ENCODE measurements at places on chromosomes 16 and 17. TPM values are rescaled to one million over a fixed set of nuclear protein-coding genes. Genes with fewer than 3 reads are reported as not detected.

Gene LRRC36
- 2.5 TPM for polyA plus RNA-seq

DNA sequence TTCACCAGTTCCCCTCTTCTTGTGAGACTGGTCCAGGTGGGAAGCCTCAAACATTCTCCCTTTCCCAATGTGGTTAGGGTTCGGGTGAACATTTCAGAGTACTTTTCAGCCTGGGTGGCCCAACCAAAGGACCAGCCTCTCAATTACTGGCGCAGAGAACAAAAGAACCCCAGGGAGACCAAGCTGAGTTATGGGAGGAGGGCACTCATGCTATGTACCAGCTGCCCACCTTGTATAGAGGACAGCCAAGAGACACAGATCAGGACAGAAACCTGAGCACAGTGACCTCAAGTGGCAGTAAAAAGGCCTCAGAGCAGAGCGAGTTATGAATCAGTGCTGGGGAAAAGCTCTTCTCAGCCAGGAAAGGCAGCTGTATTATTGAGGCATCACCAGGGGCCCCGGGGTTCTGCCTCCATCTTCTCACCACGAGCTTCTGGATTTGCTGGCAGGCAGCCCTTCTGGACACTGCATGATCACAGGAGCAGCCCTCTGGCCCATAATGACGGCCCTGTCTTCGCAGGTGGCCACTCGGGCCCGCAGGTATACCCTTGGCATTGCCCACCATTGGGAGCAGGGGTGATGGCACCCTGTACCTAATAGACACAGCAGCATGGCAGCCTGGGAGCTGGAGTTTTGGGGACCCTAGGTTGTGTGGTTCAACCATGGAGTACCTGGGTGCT, 3.8 kb downstream of the G6PC3 start:
- H3K4me1 ChIP-seq, result peaks cover 13% of the 10 kb centered on the region
- H3K4me3 ChIP-seq, result no peak overlapping the region
- no peak for DNase-seq
- H3K27me3 ChIP-seq, result no peaks in the 10 kb centered on the region

DNA sequence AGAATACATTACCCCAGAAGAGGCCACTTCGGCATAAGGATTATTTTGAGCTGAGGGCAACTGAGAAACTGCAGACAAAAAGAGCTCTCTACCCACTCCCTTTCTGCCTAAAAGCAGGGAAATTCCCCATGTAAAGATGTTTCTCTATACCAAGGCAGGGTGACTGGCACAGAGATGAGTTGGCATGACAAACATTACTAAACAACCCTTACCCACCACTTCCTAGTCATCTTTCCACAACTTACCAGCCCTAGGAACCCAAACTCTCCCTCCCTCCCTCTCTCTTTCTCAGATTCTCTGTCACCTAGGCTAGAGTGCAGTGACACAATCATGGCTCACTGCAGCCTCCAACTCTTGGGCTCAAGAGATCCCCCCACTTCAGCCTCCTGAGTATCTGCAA, 68.6 kb downstream of the EMP2 start:
- no peak for DNase-seq
- H3K4me1 ChIP-seq, result no peaks in the 10 kb centered on the region
- no peak overlapping the region for H3K4me3 ChIP-seq
- H3K27me3 ChIP-seq, result no peaks in the 10 kb centered on the region
- H3K36me3 ChIP-seq, result no peaks in the 10 kb centered on the region

Gene RAB11FIP4
- 18.8 TPM for polyA plus RNA-seq

DNA sequence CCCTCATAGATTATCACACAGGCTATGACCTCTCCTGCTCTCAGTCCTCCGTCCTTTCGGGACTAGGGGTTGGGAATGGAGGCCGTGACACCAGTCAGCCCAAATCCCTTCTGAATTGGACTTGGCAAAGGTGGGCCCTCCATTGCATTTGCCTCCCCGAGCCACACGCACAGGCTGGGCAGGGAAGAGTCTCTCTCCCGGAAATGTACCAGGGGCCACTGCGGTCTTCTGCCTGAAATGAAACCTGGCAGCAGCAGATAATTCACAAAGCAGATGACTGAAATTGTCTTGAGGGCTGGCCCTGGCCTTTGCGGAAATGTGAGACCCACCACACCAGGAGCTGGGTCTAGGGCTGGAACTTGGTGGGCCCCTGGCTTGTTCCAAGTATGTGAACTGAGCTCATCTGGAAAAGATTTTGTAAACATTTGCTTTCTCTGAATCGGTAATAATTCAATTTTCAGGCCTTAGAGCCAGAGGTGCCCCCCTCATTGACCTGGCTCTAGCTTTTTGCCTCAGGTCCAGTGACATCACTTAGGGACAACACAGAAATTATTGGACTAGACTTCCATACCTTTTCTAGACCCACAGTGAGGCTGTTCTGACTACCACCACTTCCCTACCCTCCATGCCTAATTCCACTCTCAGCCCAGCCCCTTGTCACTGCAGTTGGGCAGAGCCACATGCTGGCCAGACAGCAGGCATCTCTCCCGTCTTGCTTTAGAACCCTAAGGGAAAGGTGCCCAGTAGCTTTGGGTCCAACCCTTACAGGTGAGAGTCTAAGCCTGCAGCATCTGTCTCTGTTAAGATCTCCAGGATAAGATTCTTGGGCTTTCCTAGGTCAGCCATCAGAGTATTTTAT, 75.2 kb downstream of the CCDC182 start:
- no peaks in the 10 kb centered on the region for H3K27me3 ChIP-seq
- no peak overlapping the region for H3K4me3 ChIP-seq
- H3K27ac ChIP-seq, result no peak overlapping the region
- no peak for DNase-seq

- no peak for DNase-seq
- peaks cover 44% of the 10 kb centered on the region for H3K4me1 ChIP-seq
- peaks cover 62% of the 10 kb centered on the region for H3K27me3 ChIP-seq
These were observed 16.5 kb upstream of the ZFHX3 start for GRCh38 chr16:73064212-73064993.

Gene NPW
- 4.4 TPM for polyA plus RNA-seq

GRCh38 chr16:31404353-31405064, 11.4 kb downstream of the ITGAD start:
- H3K36me3 ChIP-seq, result no peaks in the 10 kb centered on the region
- no peak overlapping the region for H3K27ac ChIP-seq
- no peaks in the 10 kb centered on the region for H3K27me3 ChIP-seq
- H3K4me3 ChIP-seq, result no peak overlapping the region

DNA sequence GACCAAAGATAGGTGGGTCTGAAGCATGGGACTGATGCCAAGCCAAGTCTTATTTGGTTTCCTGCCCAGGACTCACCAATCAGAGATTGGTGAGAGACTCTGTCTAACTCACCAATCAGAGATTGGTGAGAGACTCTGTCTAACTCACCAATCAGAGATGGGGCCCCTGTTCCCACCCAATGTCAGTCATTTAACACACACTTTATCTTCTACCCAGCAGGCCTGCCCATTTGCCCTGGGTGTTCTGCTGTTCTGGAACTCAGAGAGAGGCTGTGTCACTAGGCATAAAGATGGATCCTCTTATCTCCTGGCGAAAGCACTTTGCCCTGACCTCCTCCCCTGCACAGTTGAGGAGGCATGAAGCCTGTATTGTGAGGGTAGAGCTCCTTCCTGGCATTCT, 5.4 kb upstream of the RHOT1 start:
- no peaks in the 10 kb centered on the region for H3K27me3 ChIP-seq
- no peaks in the 10 kb centered on the region for H3K36me3 ChIP-seq
- no peak overlapping the region for H3K4me3 ChIP-seq
- H3K4me1 ChIP-seq, result peaks cover 10% of the 10 kb centered on the region

DNA sequence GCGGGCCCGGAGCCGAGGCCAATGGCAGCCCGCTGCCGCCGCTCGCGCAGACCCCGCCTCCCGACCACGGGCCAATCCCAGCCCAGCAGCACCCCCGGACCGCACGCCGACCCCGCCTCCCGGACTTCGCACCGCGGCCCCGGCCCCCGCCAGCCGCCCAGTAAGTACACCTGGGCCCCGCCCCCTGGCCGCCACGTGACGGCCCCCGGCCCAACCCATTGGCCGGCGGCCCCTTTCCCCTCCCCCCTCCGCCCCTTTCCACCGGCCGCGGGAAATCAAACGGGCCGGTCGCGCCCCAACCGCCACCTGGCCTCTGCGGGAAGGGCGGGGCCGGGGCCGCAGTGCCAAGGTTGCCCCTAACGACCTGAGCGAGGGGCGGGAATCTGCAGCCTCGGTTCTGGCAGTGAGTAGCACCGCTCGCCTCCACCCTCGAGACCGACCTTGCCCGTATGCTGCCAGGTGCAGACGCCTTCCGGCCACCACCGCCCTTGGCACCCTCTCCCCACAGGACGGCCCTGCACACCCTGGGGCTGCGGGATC, at the start of gene YBX2:
Gene YBX2, minus strand, starts transcription at position 26 of the 540 bp plus-strand sequence. CDS start 139 bp downstream, outside the sequence.
- no peak within 1 kb of the TSS for H3K27ac ChIP-seq
- no peaks in the 10 kb centered on the region for H3K36me3 ChIP-seq
- peaks cover 37% of the 10 kb centered on the region for H3K27me3 ChIP-seq
- H3K4me3 ChIP-seq, result peak within 1 kb of the TSS; percentile 31
- peak; percentile 95 for DNase-seq

DNA sequence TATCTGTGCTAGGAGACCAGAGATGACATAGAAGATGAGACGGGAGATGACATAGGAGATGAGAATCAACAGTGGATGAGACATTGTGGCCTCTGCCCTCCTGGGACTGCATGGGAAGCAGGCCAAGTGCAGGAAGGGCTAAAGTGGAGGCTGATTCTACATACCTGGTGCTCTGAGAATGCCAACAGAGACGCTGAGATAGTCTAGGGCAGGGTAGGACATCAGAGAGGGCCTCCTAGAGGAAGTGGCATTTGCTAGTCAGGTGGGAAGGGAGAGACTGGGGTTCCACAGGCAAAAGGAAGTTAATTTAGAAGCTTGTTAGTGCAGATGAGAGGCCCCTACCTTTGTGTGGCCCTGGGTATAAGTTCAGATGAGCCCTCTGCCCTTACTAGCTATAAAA, 224.2 kb downstream of the CBLN1 start:
- no peak overlapping the region for H3K27ac ChIP-seq
- H3K36me3 ChIP-seq, result no peaks in the 10 kb centered on the region
- no peak overlapping the region for H3K4me3 ChIP-seq
- DNase-seq, result no peak
- no peaks in the 10 kb centered on the region for H3K4me1 ChIP-seq

DNA sequence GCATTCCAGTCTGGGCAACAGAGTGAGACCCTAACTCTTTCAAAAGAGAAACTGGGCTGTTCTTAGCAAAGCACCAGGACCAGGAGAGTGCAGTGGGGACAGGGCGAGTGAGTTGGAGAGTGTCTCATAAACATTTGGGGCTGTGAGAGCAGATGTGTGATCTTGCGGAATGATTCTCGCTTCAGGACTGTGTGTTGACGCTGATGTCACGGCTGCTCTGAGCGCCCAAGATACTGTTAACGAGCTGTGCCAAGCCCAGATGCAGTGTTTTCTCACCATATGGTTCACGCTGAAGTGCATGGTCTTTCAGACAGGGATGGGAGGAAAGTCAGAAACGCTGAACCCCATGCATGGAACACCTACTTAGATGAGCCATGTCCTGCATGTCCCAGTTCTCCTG, 438.2 kb downstream of the HS3ST4 start:
- peaks cover 11% of the 10 kb centered on the region for H3K4me1 ChIP-seq
- no peak overlapping the region for H3K4me3 ChIP-seq
- no peaks in the 10 kb centered on the region for H3K36me3 ChIP-seq

DNA sequence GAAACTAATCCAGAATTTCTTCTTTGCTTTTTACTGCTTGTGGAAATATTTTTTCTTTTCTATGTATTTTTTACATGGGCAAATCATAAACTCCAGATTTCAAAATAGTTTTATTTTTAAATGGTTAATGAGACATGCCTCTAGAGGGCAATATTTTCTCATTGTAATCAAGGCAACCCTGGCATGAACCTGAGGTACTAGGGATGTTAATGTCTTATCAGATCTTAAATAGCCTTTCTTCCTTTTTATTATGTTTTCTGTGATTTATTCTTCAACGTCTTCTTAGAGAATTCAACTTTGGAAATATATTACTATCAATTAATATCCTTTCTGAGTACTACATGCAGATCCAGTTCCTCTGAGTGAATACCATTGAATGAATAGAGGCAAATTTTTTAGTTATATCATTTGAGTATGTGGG, 324.7 kb downstream of the BCAS3 start:
- no peak overlapping the region for H3K4me3 ChIP-seq
- DNase-seq, result peak; percentile 23
- no peaks in the 10 kb centered on the region for H3K27me3 ChIP-seq
- no peaks in the 10 kb centered on the region for H3K36me3 ChIP-seq

DNA sequence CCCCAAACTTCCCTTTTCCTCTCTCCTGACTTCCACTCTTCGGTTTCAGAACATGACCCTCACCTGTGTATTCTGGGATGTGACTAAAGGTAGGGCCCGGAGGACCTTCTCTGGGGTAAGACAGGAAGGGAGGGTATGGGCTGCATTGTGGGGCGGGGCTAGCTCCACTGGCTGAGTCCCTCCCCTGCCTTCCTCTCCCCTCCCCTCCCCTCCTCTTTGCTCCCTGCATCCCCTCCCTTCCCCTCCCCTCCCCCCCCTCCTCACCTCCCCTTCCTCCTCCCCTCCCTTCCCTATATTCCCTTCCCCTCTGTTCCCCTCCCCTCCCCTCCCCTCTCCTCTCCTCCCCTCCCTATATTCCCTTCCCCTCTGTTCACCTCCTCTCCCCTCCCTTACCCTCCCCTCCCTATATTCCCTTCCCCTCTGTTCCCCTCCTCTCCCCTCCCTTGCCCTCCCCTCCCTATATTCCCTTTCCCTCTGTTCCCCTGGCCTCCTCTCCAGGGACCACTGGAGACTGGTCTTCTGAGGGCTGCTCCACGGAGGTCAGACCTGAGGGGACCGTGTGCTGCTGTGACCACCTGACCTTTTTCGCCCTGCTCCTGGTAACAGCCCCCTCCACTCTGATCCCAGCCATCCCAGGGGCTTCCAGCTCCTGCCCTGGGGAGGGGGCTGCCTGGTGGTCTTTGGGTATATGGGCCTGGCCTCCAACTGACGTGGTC, 11.8 kb downstream of the ADGRG3 start:
- no peaks in the 10 kb centered on the region for H3K27me3 ChIP-seq
- no peak for DNase-seq
- H3K4me1 ChIP-seq, result no peaks in the 10 kb centered on the region
- no peak overlapping the region for H3K4me3 ChIP-seq
- H3K27ac ChIP-seq, result no peak overlapping the region

Gene CNTNAP4
- polyA plus RNA-seq, result 2.4 TPM

DNA sequence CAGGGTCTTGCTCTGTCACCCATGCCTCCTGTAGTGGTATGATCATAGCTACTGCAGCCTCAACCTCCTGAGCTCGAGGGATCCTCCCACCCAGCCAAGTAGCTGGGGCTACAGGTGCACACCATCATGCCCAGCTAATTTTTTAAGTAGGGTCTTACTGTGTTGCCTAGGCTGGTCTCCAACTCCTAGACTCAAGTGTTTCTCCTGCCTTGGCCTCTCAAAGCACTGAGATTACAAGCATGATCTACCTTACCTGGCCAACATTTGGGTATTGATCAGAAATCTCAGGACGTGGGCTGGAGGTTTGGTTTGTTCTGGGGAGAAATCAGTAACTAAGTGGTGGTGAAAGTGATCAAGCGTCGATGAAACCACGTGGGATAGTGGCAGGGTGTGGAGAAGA, 4.1 kb downstream of the CHD9 start:
- H3K4me1 ChIP-seq, result peaks cover 12% of the 10 kb centered on the region
- DNase-seq, result no peak
- no peak overlapping the region for H3K4me3 ChIP-seq

Gene KRT40
- 0.07 TPM for polyA plus RNA-seq

GRCh38 chr17:1228781-1229348, 41.4 kb upstream of the BHLHA9 start:
- peaks cover 3% of the 10 kb centered on the region for H3K4me1 ChIP-seq
- no peaks in the 10 kb centered on the region for H3K36me3 ChIP-seq
- no peak overlapping the region for H3K4me3 ChIP-seq
- no peak overlapping the region for H3K27ac ChIP-seq

Data from large intestine (tissue), 12 donors.